A172 (cell line): ENCODE measurements at places on chromosomes 1 and 21.

DNA sequence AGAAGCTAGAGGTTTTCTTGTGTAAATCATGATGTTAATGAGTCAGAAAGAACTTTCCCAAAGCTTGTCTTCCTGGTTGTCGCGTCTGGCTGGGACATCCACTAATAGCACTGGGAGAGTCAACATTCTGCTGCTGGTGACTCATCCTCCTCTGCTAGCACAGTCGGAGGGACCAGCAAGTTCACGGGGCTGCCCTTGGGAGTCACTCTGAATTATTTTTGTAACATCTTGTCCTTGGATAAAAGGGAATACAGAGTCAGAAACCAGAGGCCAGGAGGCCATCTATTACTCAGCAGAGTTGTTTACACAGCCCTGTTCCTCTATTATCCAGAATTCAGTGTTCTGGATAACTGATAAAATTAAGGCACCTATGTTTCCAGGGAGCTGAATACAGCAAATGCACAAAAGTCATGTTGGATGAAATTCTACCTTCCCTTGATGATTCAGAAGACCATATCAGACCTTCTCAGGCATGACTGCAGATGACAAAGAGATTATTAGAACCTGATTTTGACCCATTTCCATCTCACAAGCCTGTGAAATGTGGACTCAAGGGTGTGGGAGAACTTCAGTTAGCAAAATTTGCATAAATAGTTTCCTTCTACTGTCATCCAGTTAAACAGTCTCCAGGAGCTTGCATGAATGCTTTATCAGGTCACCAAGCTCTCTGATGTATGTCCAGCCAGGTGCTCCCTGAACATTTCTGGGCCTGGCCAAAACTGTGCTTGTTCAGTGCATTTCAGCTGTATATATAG, 68.1 kb downstream of the JAK1 start:
- DNase-seq, result peak; percentile 98

GRCh38 chr1:203368624-203369451, 17.9 kb upstream of the FMOD start:
- DNase-seq, result peak; percentile 54

GRCh38 chr1:166876540-166876838, 425 bp upstream of the TADA1 start:
- DNase-seq, result no peak

GRCh38 chr1:238491265-238491664, 600.5 kb upstream of the ZP4 start:
- DNase-seq, result no peak
